ENCODE measurements at places on chromosomes 6 and 20.

- DNase-seq, result no peak
Measured at GRCh38 chr6:134081506-134081905, 29.1 kb upstream of the SLC2A12 start.

GRCh38 chr6:15769511-15770018 lies 106.7 kb upstream of the DTNBP1 start:
- no peak for DNase-seq

DNA sequence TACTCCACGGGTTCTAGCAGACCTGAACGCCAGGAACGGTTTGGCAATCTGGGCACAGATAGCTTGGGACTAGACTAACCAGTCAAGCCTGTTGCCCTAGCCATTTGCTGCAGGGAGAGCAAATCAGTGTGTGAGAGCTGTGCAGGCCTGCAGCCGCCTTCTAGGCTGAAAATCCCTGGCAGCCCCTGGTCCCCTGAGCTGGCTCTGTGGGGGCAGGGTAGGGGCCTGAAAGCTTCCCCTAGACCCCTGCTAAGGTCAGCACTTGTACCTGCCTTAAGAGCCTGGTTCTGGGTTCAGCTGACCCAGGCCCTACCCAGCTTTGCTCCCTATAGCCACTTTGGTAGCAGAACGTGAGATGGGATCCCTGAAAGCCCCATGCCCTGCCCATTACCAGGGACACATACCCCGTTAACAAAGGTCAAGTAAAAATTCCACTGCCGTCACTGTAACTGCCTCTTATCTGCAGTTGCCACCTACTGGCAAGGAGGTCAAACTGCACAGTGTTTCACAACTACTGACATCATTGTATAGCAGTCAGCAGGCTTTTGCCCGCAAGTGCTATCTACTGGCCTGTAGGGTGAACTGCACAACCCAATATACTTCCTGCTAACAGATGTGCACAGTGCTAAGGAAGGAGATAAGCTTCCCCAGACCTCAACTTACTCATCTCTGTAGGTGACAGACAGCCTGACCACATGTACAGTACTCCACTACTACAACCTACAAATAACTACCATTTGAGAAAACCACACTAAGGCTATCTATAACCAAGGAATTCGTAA lies 95.1 kb upstream of the OLIG3 start:
- DNase-seq, result peak; percentile 17

- DNase-seq, result no peak
Measured at GRCh38 chr6:53205778-53206177, 57.1 kb upstream of the GCM1 start.

GRCh38 chr6:41200296-41200900 lies 551 bp downstream of the TREML2 start:
- no peak for DNase-seq

GRCh38 chr6:161370880-161371279 lies 97.0 kb upstream of the AGPAT4 start:
- DNase-seq, result peak; percentile 55

DNA sequence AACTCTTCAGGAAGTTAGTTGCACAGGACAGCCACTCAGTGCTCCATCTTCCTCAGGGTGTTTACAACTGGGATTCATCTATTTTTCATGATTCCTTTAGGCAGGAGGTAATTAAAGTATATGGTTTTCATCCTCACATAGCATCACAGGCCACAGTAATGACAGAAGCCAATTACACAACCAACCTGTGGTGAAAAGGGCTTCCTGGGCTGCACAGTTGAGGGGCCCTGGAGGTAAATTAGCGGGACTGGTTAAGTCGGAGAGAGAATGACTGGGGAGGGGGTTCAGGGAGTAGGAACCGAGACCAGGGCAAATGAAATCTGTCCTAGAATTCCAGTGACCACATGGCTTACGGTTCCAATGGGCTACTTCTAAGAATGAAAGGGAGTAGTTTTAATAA lies 37.0 kb downstream of the BAK1 start:
- no peak for DNase-seq

DNA sequence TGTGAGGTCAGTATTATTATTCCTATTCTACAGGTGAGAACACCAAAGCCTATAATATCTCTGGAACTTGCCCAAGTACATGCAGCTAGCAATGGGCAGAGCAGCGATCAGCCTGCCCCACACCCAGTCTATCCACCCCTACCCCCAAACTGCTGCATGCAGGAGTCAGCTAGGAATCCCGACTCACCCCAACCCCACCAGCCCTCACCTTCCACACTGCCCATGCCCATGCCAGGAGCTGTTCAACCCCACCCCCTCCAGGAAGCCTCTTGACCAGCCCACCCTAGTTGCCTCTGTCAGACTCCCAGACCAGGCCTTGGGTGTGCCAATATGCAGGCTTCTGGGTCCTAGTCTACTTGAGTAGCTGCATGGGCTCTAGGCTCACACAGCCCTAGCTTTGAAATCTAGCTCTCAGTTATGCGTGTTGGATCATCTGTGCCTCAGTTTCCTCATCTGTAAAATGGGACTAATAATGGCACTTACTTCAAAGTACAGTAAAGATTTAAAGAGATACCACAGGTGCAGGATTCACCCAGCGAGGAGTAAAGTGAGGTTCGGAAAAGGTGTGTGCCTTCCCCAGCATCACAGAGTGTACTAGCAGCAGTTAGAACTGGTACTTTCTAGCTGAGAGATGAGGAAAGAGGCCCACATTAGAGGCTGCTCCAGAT lies 173.2 kb downstream of the VEGFA start:
- DNase-seq, result no peak

GRCh38 chr6:34981951-34982350 lies 92.9 kb downstream of the ANKS1A start:
- DNase-seq, result no peak

- no peak for DNase-seq
Measured at GRCh38 chr6:4084444-4085331, 5.8 kb upstream of the FAM217A start.

- DNase-seq, result no peak
Measured at GRCh38 chr20:63173552-63174191, 42.3 kb downstream of the YTHDF1 start.

GRCh38 chr6:106290954-106291353 lies 34.6 kb downstream of the ATG5 start:
- DNase-seq, result no peak

DNA sequence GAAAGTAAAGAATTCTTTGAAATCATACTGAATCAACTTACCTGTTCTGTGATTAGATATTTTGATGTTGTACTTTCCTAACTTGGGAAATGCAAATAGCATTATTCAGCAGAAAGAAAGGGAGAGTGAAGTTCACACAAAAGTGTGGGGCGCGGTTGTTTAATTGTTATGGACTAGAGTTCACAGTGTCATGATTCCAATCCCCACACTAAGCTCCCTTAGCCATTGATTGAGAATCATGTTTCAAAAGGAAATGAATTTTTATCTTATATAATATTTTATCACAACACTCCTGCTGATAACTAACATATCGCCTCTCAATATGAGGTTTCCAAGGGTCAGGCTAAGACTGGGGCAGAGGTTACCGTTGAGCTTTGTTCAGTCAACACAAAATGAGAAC lies 3.0 kb upstream of the GSTA5 start:
- DNase-seq, result no peak

DNA sequence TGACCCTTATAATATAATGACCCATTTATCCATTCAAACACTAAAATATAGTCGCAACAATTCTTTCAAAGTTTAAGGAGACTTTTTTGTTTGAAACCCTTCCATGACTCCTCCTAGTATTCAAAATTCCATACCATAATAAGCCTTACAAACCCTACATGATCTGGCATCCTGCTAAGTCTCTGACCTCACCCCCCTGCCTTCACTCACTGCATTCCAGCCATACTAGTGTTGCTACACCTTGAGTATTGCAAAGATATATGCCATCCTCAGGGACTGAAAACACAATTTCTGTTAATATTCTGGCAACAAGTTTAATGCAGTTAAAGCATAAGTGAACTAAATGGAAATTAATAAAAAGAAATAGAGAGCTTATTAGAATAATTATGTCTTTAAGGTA lies 168.4 kb downstream of the EYS start:
- no peak for DNase-seq

GRCh38 chr6:33589731-33590530 lies 9.9 kb upstream of the BAK1 start:
- DNase-seq, result no peak

- DNase-seq, result peak; percentile 81
Measured at GRCh38 chr20:4813863-4814695, 92.4 kb downstream of the PRND start.

GRCh38 chr20:1945134-1945618 lies 48.7 kb downstream of the PDYN start:
- DNase-seq, result no peak

DNA sequence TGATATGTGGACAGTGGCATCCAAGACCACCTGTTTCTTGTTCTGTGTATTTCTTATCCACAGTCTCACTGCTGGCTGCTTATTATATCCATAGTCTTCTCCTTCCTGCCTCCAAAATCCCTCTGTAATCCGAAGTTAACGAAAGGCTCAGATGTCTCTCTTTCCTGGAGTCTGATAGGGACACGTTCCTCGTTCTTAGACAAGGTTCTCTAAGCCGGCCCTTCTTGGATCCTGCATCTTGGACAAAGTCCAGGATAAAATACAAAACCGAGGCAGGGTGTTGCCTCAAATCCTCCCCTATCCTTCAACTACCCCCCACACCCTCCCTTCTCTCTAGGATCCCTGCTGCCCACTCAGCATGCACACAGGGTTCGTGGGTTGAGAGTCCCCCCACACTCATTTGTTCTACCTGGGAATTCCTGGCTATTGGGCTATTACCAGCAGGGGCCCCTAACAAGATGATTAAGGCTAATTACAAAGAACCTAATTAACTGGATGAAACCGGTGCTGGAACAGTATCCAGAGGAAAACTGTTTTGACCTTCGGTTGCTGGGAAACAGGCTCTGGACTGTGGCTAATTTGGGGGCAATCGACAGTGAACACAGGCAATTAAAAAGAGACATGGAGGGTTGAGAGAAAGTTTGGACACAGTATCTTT lies 32.7 kb upstream of the MRPS10 start:
- DNase-seq, result no peak

GRCh38 chr6:25010902-25011625 lies 75.3 kb upstream of the RIPOR2 start:
- no peak for DNase-seq

DNA sequence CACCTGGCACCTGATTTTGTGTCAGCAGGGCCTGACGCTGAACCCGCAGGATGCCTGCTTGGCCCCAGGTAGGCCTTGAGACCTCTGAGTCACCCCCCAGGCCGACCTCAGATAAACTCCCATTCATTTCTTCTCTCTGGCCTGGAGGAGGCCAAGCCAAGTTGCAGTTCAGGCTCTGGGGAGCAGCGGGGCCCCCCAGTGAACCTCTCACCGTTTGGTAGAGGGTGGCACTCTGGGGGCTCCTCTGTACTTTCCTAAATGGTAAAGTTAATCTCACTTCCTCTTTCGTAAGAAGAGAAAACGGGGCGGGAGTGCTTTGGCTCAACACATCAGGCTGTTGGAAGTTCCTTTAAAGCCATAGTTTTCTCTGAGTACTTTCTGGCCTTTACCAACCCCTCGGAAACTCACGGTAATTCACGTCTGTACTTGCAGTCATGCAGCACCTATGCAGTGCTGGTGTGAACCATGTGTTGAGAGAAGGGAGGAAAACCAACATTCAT lies 2.8 kb downstream of the SIRPA start:
- DNase-seq, result no peak

- no peak for DNase-seq
Measured at GRCh38 chr6:151263967-151264366, 24.2 kb downstream of the AKAP12 start.

DNA sequence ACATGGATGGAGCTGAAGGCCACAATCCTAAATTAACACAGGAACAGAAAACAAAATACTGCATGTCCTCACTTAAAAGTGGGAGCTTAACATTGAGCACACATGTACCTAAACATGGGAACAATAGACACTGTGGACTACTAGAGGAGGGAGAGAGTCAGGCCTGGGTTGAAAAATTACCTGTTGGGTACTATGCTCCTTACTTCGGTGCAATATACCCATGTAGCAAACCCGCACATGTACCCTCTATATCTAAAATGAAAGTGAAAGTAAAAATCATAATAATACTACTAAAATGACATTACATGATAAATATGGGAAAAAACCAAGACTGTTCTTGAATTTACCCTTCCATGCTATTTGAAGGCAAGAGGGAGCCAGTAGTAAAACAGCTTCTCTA lies 1273.8 kb upstream of the ADGRB3 start:
- DNase-seq, result no peak

- DNase-seq, result peak; percentile 54
Measured at GRCh38 chr20:50588034-50588736, 78.0 kb downstream of the PTPN1 start.

DNA sequence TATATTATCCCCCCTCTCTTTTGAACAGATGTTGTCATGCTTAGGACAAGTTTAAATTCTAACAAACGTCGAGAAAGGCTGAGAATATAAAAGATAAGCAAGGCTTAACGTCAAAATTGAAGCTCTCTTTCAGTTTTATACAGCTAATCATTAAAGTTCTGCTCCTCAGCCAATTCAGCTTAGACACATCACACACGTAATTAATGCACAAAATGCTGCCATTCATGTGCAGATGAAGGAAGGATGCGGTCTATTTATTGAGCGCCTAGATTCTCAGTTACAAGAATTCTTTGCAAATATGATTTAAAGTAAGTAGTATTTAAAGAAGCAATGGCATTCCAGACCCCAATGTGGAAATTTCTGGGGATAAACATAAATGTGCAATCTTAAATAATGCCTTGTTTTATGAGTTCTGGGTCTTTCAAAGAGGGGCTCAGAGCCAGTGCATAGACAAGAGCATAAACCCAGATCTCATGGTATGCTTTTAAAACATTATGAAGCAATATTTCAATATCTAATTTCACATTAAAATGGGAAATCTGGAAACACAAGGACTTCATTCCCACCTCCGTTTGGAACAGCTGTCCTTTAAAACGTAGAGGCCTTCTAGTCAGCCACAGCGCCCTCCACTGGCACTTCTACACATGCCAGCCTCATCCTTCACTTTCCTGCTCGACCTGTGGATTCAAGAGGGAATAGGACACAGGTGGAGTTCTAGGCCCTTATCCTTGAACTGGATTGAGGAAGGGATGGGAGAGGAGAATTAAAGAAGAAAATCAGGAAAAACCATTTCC lies 85.8 kb downstream of the LYRM4 start:
- no peak for DNase-seq

DNA sequence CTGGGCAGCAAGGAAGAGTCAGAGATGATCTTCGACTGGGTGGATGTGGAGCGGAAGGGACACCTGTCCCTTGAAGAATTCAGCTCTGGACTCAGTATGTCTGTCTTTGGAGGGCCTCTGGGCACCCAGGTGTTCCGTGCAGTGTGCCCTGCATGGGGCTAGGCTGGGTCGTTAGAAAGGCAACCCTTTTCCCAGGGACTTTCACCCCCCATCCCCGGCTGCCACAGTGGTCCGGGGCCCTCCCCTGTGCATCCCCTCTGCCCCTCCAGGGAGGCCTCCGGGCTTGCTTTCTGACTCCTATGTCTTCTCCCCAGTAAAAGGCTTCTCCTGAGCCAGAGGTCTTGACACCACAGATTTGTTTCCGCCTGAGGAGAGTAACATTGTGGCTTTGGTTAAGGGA lies 16.2 kb downstream of the RAB44 start:
- DNase-seq, result no peak

DNA sequence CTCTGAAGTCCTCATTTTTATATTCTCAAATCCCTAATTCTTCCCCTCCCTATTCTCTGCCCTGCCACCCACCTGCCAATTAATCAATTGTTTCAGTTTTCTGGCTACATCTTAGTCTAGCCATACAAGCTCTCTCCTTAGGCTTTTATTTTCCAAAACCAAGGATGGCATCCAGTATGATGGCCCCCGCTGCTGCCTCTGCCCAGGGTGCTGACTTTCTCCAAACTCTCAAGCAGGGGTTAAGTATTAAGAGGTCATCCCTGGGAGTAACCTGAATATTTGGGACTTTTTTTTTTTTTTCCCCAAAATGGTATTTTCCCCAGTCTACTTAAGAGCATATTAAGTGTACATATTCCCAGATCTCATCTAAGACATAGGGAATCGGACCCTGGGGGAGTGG lies 183.8 kb downstream of the DHX35 start:
- no peak for DNase-seq

All from central memory CD8-positive, alpha-beta T cell (primary cell).